ENCODE measurements at places on chromosomes 2 and 18.
A peak's percentile ranks its signal among the peaks of the same experiment; 100 is the strongest.

DNA sequence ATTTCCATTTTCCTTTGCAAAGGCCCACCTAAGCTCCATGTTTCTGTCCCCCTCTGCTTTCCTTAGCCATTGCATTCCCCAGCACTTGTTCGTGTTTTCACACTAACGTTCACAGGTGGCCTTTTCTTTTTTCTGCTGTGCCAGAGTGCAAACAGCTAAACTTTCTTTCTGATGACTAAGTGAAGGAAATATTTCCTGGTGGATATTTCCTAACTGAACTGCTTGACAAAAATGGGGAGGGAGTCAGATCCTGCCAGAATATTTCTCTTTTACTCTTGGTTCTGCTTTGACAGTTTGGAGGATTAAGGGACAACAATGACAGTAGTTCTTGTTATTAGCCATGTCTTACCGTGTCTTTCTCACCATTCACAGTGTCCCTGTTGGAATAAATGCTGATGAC is 344.0 kb downstream of the ARHGAP15 start:
- DNase-seq: no peak

GRCh38 chr18:44996261-44996660 is 315.6 kb downstream of the SETBP1 start:
- DNase-seq: no peak

DNA sequence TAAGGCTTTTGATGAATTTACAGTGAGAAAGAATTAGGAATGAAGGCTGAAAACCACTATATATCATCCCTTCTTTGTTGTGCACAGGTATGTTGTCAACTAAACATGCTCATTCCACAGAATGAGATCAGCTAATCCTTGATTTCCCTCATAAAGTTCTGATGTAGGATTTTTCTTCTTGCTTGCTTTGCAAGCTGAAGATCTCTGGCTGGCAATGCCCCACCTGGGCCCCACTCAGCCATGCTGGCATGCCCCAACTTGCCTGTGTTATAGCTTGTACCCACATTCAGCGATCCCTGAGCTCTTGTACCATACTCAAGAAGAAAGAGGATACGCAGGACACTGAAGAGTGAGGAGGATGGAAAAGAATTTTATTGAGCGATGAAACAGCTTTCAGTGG is 18.0 kb upstream of the SERPINB11 start:
- no peak for DNase-seq

- no peak for DNase-seq
These were observed 69.2 kb upstream of the SLC9A2 start for GRCh38 chr2:102550151-102550550.

DNA sequence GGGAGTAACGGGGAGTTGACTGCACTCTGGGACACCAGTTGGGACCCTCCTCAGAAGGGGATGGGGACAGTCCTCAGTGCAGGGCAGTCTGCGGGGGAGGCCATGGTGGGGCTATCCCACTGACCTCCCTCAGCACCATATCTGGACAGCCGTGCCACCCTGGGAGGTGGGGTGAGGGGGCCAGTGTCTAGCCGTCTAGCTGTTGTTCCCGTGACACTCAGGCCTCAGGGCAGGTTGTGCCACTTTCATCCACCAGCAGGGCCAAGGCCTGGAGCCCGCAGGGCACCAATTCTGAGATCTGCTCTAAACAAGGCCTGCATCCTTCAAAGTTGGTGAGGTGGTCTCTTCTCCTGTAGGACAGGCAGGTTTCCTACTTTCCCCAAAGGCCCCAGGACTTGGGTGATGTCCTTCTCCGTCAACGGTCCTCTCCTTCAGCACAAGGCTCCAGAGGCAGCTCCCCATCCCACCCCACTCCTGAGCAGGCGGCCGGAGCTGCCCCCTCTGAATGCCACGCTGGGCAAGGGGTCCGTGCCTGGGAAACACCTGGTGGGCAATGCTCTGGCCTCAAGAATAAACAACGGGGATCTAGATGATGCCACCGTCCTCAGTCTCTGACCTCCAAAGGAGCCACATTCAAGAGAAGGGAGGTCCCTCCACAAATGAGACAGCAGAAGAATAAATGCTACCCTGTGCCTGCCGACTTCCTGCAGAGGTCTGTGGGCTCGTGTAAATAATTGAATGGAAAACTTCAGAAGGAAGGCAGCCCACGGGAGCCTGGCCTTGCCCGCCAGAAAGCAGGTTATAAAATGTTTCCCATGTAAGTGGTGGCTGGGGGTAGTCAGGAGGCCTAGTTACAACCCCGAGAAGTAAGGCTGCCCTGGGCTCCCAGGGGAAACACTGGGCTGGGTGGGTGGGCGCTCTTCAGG is 42.8 kb upstream of the PTMA start:
- DNase-seq: no peak

DNA sequence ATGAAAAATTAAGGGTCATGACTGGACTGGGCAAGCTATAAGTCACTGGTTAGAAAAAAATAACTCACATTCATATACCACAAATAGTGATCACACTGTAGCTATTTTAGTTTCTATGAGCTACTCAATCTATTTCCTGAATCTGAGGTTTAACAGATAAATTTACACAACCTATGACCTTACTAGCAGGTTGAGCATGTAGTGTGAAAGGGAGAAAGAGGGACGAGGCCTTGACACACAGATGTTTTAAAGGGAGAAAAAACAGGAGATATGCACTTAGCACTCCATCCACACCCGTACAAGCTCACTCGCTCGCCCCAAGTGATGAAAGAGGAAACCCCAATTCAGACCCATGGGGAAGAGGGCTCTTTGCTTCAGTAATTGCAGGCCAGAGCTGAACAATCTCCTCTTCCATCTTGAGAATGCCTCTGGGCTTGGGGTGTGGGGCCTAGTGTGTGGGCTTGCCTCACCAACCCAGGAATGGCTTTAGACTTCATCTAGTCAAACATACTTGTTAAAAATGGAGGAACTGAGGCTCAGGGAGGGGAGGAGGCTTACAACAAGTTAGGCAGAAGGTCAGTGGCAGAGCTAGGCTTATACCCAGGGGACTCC is 10.7 kb downstream of the CYRIA start:
- no peak for DNase-seq

DNA sequence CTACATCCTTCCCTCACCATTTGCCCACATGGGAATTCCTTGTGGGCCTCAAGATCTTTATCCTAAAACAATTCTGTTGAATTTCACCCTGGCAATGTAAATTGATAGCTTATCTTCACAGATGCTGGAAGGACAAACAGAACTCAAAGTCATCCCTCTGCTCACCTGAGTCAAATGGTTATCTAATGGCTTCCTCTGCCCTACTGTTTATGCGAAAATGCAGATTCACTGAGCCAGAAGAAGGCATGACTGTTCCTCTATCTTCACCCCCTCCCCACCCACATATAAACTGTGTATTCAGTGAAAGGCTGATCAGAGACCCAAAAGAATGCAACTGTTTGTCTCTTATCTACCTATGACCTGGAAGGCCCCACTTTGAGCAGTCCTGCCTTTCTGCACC is 43.9 kb upstream of the VWA3B start:
- DNase-seq: no peak

GRCh38 chr2:144459937-144460336 is 60.0 kb downstream of the ZEB2 start:
- peak; percentile 59 for DNase-seq

- DNase-seq: no peak
These were observed at the start of gene APCDD1 for GRCh38 chr18:10453806-10454680. Gene APCDD1, plus strand, starts transcription at chr18:10454635. Its CDS starts 347 bp downstream, at chr18:10454982.

GRCh38 chr2:177758591-177759371 is 313.8 kb downstream of the PDE11A start:
- DNase-seq: no peak

DNA sequence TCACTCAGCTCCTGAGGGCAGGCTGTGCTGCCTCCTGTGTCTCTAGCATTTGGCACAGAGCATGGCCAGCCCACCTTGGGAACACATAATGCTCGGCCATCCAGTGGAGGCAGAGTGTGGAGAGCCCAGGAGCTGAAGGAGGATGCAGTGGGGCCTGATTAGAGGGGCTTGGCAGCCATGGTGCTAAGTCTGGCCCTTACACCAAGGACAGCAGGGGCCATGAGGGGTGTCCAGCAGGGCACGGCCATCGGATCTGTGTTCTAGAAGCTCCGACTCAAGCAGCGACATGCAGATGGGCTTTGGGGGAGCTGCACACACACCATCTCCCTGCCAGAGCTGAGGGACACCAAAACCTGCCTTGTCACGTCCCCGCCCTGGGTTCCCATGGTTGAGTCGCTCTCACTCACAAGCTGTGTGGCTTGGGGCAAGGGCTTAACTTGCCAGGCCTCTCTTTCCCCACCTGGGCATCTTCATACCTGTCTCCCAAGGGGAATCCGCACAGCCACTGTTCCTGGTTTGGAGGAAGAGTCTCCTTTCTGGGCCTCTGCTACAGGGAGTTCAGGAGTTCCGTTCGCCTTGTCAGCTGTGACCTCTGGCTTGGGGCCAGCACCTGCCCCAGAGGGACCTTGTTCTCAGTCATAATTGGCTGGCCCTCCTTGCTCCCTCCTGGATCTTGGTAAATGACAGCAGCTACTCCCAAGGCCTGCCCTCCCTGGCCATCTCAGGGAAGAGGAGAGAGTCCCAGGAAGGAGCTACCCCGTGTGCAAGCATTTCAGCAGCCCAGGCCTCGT is 1.3 kb upstream of the TOGARAM2 start:
- DNase-seq: no peak

- DNase-seq: no peak
These were observed 63.4 kb downstream of the MYO5B start for GRCh38 chr18:50131591-50131990.

DNA sequence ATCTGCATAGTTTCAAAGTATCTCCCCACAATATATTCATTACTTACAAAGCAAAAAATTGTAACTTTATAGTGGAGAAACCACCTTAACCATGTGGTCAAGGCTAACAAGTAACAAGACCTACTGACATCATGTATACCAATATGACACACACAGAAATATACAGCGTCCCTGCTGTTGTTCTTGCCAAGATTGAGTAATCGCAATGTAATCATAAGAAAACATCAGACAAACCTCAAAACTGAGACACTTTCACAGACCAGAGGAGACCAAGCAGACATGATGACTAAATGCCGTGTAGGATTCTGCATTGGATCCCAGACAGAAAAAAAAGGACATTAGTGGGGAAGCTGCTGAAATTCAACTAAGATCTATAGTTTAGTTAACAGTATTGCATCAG is 123.0 kb downstream of the ACAA2 start:
- no peak for DNase-seq

DNA sequence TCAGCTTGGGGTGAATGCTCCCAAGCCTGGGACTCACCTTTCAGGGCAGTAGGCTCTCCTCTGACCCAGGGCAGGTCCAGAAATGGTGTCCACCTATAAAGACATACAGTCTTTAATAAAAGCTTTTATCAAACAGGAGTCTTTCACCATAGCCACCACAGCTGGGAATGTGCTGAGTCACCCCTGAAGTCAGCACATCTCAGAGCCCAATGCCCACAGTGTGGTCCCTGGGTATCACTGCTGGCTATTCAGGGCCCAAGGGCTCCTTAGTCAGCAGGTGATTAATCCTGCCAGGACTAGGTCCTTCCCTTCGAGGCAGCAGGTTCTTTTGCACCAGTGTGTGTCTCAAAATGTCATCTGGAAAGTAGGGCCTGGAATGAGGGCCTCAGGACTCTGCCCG is 181.9 kb downstream of the MEMO1 start:
- no peak for DNase-seq
